ENCODE measurements at places on chromosomes 7 and 10. TPM values are rescaled to one million over a fixed set of nuclear protein-coding genes. Genes with fewer than 3 reads are reported as not detected.

DNA sequence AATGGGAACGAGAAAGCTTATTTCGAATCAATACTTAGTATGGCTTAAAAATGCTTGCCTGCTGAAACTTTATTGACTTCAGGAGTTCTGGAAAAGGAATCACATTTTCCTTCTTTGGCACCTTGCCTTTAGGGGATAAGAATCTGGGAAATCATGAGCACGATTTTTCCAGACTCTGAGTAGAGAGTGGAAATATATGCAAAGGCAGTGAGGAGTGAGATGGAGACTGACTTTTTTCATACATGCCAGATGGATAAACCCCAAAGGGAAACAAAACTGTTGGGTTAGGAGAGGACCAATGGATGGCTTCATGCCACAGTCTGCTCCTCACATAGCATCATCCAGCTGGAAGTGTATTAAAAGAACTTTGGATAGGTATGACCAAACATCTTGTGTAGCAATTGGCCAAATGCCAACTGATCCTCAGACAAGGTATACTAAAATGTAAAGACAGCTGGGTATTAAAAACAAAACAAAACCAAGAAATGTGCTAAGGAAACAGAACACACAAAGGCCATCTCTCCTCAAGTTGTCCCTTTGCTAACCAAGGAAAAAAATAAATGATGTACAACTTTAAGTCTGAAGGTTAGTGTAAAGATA, 1.7 kb downstream of the COL28A1 start:
- DNase-seq = no peak

GRCh38 chr7:156028521-156028920, 216.3 kb upstream of the SHH start:
- DNase-seq = no peak

- no peak for DNase-seq
Measured at GRCh38 chr10:79143879-79144278, 75.1 kb downstream of the ZMIZ1 start.

DNA sequence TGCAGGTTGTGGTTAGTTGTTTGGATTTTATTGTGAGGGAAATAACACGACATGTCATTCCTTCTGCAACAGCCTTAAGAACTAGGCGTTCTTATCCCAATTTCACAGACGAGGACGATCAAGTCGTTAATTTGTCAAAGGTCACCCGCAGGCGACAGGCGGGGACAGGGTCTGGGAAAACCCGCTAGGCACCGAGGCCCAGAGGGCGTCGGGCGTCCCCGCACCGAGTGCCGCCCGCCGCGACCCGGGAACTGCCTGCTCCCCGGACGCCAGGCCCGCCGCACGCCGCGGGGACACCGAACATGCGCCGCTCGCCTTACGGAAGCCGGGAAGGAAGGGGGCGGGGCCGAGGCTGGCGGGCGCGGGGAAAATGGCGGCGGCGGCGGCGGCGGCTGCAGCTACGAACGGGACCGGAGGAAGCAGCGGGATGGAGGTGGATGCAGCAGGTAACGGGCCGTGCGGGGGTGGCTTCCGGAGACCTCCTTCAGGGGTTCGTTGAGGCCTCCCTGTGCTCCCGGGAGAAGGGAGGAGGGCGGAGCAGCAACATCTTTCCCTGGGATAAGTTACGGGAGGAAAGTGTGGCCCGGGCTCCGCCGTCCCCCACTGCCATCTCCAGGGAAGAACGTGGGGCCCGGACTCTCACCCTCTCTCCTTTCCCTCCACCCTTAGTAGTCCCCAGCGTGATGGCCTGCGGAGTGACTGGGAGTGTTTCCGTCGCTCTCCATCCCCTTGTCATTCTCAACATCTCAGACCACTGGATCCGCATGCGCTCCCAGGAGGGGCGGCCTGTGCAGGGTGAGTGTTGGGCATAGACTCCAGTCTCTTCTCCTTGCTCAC, at the start of gene COPS6:
TSS of gene COPS6 (plus strand) at position 349 of the 837 bp plus-strand sequence. CDS start at position 371, 22 bp downstream.
- DNase-seq = peak; percentile 92

The TMEM236 gene
- total RNA-seq = 0.07 TPM

- DNase-seq = no peak
Measured at GRCh38 chr7:81004098-81004497, 85.2 kb upstream of the SEMA3C start.

- no peak for DNase-seq
Measured at GRCh38 chr7:11120068-11120664, 146.5 kb downstream of the PHF14 start.

GRCh38 chr7:152672626-152673025, 3.3 kb downstream of the XRCC2 start:
- no peak for DNase-seq

- DNase-seq = no peak
Measured at GRCh38 chr10:102457591-102458150, 6.3 kb upstream of the C10orf95 start.

GRCh38 chr7:136687693-136688322, 180.6 kb upstream of the CHRM2 start:
- no peak for DNase-seq

The LIPM gene
- total RNA-seq = not detected

- no peak for DNase-seq
Measured at GRCh38 chr7:51121931-51122425, 194.6 kb downstream of the COBL start.
